ENCODE measurements at places on chromosomes 2 and 18.

GRCh38 chr2:12167525-12168317, 421.3 kb downstream of the LPIN1 start:
- no peak for DNase-seq

- no peak for DNase-seq
Measured at GRCh38 chr2:110679337-110679707, 1.5 kb upstream of the BUB1 start.

- no peak for DNase-seq
Measured at GRCh38 chr2:113240915-113241911, 37.5 kb downstream of the PAX8 start.

DNA sequence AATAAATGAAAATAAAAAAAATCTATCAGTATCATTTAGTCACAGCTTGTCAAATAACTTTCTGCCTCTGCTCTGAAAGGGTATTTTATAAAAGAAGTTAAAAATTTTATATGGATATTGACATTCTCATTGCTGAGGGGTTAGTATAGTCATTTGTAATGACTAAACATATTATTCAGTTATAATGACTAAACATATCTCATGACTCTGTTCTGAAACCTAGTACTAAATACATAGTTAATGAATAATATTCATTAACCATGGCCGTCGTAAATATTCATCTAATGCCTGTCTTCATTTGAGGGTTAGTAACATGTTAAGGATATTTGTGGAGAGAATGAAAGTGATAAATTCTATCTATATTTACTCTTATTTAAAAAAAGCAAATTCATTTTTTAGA, 69.1 kb upstream of the MAP4K3 start:
- no peak for DNase-seq

DNA sequence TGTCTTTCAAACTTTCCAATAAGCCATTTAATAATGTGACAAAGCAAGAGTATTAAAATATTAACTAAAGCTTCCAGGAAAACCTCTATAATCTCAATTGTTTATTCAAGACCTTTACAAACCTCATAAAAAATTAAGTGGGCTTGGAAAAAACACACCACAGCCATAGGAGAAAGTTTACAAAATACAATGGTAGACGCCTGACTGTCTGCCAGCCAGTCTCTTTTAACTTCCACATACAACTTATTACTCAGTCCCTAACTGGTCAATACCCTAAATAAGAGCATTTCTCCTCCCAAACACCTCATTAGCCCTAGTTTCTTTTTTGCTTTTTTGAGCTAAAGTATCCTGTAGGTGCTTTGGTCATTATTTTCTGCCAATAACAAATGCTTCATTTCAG, 247.4 kb upstream of the CYP26B1 start:
- no peak for DNase-seq

GRCh38 chr2:99478632-99479031, 11.2 kb downstream of the REV1 start:
- DNase-seq = no peak

DNA sequence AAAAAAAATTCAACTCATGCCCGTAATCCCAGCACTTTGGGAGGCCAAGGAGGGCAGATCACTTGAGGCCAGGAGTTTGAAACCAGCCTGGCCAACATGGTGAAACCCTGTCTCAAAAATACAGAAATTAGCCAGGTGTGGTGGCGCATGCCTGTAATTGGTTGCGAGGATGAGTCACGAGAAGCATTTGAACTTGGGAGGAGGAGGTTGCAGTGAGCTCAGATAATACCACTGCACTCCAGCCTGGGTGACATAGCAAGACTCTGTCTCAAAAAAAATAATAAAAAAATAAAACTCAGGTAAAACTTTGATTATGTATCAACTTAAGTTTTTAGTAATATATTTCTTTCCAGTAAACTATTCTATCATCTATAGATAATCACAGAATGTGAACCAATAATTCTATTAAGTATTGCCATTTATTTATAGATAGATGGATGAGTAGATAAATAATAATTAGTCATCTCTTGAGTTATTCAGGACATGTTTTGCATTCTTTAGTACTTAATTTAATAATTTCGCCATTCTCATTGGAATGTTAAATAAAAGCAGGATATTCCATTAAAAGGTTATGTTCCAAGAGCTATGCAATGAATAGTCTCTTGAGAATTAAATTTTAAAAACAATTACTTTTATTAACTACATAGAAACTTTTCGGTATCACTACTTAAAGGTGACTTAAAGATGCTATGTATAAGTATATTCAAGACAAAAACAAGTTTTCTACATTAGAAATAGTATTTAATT, 48.7 kb downstream of the WDPCP start:
- DNase-seq = no peak

DNA sequence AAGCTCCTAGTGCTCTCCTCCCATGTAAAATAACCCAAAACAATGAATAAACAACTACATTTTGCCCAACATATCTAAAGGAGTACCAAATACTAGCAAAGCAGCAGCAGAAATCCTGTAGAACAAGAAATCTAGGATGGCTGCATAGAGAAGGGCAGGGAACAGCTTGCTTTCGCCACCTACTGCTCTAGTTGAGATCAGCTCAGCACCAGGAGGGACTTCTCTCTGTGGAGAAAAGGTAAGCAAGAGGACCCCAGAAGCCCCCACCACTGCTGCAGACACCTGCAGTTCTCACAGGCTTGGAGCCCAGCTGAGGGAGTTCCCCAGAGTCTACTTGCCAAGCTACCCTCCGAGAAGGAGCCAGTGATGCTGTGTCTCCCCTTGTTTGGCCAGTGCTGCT, 243.0 kb upstream of the CHST9 start:
- no peak for DNase-seq

DNA sequence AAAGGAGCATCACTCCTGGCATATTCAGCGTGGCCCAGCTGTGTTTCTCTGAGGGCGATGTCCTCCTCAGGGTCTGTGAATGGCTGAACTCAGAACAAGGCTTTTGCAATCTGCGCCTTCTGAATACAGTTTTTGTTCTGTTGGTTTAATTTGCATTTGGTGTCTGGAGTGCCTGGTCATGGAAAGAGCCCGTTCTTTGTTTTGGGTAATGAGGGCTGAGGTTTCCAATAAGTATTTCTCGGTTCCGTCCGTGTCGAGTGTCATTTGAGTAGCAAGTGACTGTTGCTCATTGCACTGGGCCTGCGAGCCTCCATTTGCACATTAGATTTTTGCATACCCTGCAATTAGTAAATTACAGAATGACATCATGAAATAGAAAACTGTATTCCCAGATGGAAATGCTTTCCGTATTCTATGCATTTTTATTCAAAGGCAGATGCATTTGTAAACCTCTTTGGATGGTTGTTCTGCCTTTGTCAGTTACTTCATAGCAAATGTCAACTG, 57.3 kb downstream of the NEDD4L start:
- DNase-seq = no peak

- no peak for DNase-seq
Measured at GRCh38 chr2:239246723-239247122, 154.1 kb downstream of the HDAC4 start.

- no peak for DNase-seq
Measured at GRCh38 chr18:34695310-34695709, 14.8 kb upstream of the DTNA start.

DNA sequence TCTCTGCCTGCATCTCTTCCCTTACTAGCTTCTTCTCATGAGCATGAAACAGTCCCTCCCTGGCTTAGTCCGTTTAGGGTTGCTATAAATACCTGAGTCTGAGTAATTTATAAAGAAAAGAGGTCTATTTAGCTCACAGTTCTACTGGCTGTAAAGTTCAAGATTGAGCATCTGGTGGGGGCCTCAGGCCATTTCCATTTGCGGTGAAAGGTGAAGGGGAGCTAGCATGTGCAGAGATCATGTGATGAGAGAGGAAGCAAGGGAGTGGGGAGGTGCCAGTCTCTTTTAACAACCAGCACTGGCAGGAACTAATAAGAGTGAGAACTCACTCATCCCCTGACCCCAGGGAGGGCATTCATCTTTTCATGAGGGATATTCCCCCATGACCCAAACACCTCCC, 26.8 kb downstream of the RHBDD1 start:
- DNase-seq = no peak

- DNase-seq = no peak
Measured at GRCh38 chr2:11553661-11554398, 20.0 kb downstream of the GREB1 start.

GRCh38 chr18:22567794-22568193, 150.1 kb upstream of the CTAGE1 start:
- no peak for DNase-seq

Data from activated naive CD4-positive, alpha-beta T cell treated with anti-CD3 and anti-CD28 coated beads, Interleukin-2, amount 10 ng/mL, durations not matched to agents 7 days and 5 days (primary cell).